ENCODE measurements at places on chromosomes 1 and 21. TPM values are rescaled to one million over a fixed set of nuclear protein-coding genes. Genes with fewer than 3 reads are reported as not detected.

Gene MATN1
- total RNA-seq: 0.12 TPM

Gene FYB2
- not detected for total RNA-seq

Gene CENPL
- total RNA-seq: 10.2 TPM

Gene ST6GALNAC5
- total RNA-seq: not detected

Gene PPM1J
- total RNA-seq: not detected

Gene DAB1
- total RNA-seq: 2.7 TPM

DNA sequence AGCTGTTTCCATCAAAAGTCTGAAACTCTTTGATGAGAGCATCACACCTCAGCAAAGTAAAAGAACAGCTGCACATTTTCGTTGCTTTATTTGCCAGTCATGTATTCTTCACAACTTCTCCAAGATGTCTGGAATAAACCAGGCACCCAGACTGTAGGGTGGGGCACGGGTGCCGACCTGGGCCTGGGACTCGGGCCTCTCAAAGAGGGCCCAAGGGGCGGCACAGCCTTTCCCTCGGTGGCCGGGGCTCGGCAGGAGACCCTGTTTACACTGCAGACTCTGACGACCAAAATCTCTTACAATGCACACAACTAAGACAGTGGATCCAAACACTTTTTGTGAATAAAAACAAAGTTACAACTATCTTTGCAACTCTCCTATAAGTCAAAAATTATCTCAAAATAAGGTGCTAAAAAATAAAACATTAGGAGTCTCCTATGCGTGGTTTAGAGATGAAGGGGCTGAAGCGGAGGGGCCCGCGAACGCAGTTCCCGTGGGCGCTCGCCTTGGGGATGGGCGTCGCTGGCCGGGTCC lies 696 bp downstream of the LSS start:
- DNase-seq: no peak

DNA sequence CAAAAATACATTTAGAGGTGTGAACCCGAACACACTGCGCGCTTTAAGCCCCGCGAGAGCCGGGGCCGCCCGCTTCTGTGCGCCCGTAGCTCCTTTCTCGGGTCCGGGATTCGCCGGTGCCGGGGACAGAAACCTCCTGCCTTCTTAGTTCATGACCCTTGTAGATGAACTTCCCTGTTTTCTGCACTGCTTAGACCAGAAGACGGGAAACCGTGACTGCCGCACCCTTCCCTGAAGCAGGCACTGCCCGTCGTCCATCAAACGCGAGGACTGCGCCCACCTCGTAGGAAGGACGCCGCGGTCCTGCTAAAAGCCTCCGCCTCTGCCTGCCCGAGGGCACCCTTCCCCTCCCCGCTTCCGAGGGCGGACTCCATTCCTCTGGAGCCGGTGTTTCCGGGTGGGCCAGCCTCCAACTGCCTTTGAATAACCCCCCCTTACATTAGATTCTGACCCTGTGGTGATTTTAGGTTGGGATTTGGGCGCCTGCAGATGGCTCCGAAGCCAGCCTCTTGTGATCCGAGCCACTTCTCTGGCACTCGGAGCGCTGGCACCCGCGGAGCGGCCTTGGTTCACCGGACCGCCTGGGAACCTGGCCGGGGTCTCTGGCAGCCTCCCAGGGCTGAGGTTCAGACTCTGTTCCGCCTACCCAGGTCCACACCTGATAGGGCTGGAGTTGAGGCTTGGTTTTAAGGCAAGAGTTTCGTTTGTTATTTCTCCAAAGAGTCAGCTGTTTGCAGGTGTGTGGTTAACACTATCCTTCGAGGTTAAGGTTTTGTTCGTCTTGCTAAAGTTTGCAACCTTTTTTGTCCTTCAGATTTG lies 1.2 kb upstream of the PTTG1IP start:
- peak; percentile 61 for DNase-seq

DNA sequence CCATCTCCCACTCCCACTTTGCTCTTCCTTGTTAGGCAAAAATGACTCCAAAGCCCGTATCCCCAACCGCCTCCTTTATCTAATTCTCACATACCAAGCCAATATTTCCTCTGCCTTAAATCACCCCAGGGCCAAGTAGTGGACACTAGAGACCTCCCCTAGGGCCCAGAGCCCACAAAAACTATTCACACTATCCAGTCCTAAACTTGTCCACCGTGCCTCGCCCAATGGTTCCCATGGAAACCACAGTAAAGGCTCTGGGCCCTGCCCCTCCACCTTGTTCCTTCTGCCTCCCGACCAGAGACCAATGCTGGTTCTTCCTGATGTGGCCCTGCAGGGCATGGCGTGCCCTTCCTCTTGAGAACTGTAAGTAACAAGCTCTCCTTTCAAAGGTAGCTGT lies 11.8 kb downstream of the CFAP107 start:
- DNase-seq: no peak

- DNase-seq: no peak
Measured at GRCh38 chr1:81731989-81732388, 68.7 kb upstream of the ADGRL2 start.

DNA sequence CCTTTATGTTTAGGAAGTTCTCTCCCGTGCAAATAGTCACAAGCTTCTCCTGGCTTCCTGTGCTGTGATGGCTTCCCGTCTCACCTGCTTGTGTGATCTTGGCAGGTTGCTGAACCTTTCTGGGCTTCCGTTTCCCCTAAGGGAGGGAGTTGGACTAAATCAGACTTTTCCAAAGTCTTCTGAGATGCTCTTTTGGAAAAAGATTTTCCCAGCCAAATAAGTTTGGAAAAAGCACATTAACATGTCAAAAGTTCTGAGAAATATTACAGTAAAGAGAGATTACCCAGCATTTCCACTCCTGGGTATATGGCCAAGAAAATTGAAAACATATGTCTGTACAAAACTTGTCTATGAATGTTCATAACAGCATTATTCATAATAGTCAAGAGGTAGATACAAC lies 36.0 kb upstream of the TENT5C start:
- DNase-seq: no peak

DNA sequence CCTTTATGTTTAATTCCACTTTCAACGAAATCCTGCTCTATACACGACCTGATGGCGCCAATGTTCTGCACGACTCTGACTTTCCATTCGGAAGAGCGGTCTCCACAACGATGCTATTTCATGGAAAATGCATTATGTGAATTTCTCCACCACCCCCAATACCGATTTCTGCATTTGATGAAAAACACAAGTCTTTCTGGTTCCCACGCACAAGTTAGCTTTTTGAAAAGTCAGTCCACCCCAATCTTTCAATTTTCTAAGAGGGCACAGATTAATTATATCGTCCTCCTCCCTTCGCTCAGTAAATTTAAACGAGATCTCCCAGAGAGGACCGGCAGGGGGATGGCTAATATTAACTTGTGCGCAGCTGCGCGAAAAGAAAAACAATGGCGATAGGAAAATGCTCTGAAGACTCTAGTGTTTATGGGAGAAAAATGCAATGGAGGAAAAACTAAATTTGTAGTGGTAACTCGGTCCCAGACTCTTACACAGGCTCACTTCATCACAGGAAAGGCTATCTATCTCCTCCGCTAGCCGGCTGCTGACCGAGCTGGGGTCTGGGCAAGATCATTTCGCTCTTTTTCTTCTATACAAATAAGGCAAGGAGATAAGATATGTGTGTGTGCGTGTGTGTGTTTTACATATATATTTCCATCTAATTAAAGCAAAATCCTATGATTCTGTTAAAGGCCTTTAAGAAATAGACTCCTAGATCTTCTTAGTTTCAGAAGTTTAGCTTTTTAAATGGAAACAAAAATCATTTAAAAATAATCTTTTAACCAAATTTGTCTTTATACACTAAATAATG lies 1.2 kb upstream of the LHX8 start:
- no peak for DNase-seq

DNA sequence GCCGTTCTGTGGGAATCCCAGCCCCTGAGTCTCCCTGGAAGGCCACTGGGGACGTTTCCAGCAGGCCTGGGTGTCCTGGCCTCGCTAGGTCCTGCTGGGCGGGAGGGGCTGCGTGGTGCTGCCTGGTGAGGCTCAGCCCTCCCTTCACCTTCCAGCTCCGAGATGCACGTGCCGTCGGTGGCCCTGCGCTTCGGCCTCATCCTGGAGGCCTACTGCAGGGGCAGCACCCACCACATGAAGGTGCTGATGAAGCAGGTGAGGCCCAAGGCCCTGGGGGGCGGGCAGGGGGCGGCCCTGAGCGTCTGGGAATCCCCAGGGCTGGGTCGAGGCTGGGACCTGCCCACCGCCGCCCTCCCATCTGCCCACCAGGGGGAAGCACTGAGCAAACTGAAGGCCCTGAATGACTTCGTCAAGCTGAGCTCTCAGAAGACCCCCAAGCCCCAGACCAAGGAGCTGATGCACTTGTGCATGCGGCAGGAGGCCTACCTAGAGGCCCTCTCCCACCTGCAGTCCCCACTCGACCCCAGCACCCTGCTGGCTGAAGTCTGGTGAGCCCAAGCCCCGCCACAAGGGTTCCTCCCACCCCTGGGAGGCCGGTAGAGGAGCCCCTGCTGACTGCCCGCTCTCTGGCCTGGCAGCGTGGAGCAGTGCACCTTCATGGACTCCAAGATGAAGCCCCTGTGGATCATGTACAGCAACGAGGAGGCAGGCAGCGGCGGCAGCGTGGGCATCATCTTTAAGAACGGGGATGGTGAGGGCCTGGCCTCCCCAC lies 70.3 kb downstream of the PIK3CD start:
- DNase-seq: peak; percentile 75

DNA sequence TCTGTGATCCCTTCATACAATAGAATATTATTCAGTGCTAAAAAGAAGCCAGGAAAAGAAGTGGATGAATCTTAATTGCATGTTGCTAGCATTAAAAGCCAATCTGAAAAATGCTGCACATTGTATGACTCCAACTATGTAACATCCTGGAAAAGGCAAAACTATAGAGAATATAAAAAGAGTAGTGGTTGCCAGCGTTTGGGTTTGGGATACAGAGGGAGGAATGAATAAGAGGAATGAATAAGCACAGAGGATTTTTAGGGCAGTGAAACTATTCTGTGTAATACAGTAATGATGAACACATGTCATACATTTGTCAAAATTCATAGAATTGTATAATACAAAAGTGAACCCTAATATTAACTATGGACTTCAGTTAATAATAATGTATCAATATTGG lies 42.5 kb downstream of the GPR88 start:
- DNase-seq: no peak

GRCh38 chr1:146036965-146037646 lies 15.6 kb upstream of the HJV start:
- DNase-seq: peak; percentile 84

GRCh38 chr1:64960731-64961130 lies 5.6 kb downstream of the JAK1 start:
- DNase-seq: no peak

DNA sequence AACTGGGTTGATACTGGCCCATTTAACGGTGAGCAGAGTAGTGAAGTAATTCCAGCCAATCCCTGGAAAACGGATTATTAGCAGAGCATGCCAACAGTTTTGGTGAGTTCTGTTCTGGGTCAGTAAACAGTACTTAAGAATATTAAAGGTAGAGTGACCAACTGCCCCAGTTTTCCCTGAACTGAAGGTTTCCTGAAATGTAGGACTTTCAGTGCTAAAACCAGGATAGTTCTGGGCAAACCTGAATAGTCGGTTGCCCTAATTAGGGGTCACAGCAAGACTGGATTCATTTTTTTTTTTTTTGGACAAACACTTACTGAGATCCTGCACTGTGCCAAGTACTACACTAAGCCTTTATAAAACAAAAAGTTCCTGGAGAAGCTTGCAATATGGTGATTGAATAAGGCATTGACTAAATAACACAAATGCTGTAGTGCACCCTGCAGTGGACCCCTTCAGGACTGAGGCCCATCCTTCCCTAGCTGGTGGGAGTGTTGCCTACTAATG lies 75.9 kb downstream of the KCNK1 start:
- no peak for DNase-seq

GRCh38 chr21:36320421-36321324 lies 676 bp downstream of the MORC3 start:
- DNase-seq: peak; percentile 39

GRCh38 chr1:76961181-76961819 lies 94.0 kb downstream of the ST6GALNAC5 start:
- no peak for DNase-seq

GRCh38 chr1:26692211-26692792 lies 3.5 kb upstream of the ARID1A start:
- peak; percentile 85 for DNase-seq

DNA sequence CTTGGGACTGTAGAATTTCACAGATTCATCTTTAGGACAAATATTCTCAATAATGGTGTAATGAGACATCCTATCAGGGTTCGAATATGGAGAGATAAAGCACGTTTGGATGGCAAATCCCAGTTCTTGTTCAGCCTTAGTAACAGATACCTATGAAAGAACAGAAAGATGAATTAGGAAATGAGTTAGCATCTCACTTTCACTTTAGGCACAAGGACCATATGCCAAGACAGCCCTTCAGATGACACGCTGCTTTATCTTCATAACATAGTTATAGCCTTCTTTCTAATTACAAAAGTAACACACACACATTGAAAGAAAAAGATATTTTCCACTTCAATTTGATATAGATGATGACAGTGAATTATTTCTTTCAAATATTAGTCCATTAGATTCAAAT lies 173.6 kb downstream of the TGFBR3 start:
- no peak for DNase-seq

GRCh38 chr21:36992671-36993070 lies 13.8 kb upstream of the RIPPLY3 start:
- no peak for DNase-seq

DNA sequence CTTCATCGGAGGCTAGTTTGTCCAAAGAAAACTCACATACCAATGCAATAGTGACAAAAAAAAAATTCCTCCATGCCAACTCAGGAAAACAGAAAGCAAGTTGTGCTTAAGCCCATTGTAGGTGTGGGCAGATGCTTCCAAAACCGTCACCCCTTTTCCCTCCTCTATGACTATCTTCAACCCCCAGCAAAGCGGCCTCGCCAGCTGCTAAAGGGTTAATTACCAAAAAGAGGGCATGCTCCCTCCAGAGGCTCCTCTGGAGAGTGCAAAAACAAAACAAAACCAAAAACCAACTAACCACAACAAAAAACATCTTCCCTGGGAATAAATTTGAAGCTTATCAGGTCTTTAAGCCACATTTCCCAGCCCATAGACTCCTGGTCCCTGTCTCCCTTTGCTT lies 1.2 kb downstream of the LMOD1 start:
- DNase-seq: no peak

DNA sequence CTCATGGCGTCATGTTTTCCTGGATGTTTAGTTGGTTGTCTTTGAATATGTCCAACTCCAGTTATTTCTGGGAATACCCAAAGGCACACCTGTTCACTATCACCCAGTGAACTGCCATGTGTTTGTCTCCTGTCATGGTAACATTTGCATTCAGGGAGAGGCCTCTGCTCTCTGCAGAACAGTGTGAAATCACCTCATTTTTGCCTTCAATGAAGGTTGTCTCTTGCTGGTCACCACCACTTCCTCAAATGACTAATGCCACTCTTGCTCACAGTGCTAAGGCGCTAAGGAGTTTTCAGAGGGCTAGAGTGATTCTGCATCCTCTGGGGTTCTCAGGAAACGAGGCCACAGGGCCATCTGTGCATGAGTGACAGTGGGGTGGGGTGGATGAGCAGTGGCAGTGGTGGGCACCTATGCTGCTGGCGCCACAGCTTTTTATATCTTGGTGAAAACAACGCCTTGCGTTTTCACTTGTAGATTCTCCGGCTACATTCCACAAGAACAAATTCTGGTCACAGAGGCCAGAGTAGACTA lies 60.0 kb upstream of the ATP5PO start:
- DNase-seq: peak; percentile 28

GRCh38 chr1:219412772-219413171 lies 200.1 kb downstream of the ZC3H11B start:
- DNase-seq: no peak

All from CD4-positive, alpha-beta memory T cell (primary cell).